ENCODE measurements at places on chromosomes 2 and 18.

GRCh38 chr2:10434886-10435819 is 13.0 kb downstream of the ODC1 start:
- DNase-seq = peak; percentile 55

GRCh38 chr2:208686665-208687064 is 280.1 kb downstream of the PTH2R start:
- no peak for DNase-seq

DNA sequence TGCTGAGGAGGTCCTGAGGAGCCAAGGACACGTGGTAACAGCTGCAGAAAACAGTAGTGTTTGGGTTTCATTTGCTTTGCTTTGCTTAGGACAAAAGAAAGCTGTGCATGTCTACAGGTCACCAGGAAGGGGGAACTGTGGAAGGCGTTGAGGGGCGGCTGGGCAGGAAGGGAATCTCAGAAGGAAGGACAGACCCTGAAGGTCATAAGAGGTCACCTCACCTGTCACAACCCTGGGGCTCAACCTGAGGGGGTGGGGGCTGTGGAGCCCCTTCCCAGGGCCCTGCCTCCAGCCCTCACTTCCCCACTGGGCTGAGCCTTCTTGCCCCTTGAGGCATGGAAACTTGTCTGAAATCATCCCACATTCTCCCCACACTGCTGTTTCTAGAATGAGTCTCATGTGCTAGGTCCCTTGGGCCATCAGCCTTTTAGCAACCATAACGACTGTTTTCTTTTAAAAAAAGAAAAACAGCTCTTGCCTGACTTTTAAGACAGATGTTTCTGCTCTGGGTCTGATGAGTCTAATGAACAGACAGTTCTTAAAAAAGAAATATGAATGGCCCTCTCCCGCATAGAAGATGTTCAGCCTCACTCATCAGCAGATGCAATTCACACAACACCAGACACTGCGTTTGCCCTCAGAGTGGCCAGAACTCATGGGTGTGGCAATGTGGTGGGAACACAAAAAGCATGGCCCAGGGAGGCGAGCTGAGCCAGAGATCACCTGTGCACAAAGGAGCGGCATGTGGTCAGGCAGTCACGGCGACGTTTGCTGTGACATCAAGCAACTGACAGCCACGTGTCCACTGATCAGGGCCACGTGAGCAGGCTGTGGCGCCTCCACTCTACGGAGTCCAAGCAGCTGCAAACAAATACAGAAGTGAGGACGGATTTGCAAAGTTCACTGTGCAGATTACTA is 84.0 kb downstream of the SEPTIN10 start:
- DNase-seq = no peak

DNA sequence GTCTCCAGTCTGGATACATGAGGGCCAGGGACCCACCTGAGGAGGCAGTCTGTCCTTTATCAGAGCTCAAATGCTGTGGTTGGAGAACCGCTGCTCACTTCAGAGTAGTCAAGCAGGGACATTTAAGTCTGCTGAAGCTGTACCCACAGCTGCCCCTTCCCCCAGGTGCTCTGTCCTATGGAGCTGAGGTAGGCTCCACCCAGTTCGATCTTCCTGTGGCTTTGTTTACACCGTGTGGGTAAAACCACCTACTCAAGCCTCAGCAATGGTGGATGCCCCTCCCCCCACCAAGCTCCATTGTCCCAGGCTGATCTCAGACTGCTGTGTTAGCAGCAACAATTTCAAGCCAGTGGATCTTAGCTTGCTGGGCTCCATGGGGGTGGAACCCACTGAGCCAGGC is 731.4 kb upstream of the HS6ST1 start:
- DNase-seq = no peak
